ENCODE measurements at places on chromosomes 13 and 19.

DNA sequence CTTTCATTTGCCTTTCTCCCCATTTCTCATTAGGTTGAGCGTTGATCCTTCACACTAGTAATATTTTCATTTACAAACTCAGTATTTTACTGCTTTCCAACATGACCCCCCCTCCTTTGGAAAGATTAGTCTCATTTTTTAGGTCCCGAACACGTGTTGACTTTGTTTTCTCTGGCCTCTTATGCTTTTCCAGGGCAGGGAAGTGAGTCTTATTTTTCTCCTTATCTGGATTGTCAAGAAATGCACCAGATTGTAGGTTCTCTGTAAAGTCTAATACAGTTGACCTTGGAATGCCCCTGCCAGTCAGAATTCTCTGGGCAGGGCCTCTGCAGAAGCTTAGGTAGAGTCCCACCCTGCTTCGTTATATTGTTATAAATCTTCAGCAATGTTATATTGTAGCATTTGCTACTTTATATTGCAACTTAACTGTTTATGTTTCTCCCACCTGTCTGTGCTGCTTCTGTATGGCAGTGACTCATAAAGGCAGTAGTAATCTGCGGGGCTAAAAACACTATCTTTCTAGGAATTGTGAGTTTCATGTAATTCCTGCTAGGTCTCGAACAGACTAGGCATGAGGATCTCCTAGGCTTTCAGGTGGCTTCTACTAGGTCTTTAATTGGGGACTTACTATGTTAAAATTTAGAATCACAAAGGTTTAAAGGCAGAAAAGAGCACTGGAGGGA, 2.0 kb downstream of the TDRD3 start:
- no peak for DNase-seq

GRCh38 chr19:55097864-55098715, 19.3 kb downstream of the PPP1R12C start:
- no peak for DNase-seq

GRCh38 chr13:82370316-82370715, 1512.0 kb downstream of the SLITRK1 start:
- DNase-seq, result no peak

DNA sequence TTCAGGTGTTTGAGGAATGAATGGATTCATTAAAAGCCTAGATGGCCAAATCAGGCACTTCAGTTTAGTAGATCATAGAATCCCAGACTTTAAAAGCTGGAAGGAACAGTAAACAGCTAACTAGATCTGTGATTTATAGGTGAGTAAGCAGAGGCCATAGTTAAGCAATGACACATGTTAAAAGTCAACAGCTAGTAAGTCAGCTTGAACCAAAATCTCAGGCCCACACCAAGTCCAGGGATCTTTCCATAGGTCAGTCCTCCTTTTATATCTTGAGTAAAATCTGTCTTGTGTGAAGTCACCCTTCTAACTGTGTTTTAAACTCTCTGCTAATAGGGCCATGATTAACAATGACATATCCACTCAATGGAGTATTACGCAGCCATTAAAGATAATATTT, 275.5 kb upstream of the SOX21 start:
- no peak for DNase-seq

GRCh38 chr13:72505376-72505775, 222.1 kb downstream of the MZT1 start:
- DNase-seq, result no peak

DNA sequence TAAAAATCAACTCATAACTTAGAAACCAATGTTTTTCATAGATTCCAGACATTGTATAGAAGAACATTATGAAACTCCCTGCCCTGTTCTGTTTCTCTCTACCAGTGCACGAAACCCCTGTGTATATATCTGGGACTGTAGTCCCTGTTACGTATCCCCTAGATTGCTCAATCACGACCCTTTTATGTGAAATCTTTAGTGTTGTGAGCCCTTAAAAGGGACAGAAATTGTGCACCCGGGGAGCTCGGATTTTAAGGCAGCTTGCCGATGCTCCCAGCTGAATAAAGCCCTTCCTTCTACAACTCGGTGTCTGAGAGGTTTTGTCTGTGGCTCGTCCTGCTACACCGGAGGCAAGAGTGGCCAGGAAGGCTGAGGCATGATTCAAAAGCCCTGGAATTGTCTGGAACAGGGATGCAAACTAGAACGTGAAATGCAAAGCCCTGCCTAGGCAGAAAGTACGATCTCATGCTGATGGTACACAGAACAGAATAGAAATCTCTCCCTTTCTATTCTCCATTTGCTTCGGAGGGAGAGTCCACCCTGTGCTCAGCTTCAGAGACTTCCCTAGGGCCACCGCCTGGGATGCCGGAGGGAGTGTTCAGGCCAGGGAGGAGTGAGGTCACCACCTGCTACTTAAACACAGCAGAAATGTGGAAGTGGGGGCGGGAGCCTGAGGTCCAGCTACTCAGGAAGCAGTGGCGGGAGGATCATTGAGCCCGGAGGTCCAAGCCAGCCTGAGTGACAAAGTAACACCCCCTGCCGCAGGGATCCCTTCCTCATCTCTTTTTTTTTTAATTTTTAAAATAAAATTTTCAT, 758 bp upstream of the ZNF888 start:
- DNase-seq, result no peak

DNA sequence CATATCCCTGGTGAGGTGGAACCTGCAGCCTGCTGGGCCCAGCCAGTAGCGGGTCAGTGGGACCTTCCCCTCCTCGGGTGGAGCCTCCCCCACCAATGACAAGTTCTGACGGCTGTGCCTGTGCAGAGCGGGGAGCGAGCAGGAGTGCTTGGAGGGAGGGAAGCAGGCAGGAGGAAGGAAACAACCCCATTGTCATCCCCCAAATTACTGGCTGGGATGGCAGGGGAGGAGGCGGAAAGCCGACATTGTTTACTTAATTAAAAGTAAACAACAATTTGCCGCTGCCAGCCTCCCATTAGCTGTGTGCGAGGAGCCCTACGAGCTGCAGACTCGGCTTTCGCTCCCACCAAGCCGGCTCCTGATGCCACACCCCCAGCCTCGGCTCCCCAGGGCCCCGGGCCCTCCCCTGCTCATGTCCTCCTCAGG, 45.5 kb downstream of the LYL1 start:
- no peak for DNase-seq

- no peak for DNase-seq
Observed at GRCh38 chr19:54162884-54163283, 3.4 kb upstream of the LENG1 start.

DNA sequence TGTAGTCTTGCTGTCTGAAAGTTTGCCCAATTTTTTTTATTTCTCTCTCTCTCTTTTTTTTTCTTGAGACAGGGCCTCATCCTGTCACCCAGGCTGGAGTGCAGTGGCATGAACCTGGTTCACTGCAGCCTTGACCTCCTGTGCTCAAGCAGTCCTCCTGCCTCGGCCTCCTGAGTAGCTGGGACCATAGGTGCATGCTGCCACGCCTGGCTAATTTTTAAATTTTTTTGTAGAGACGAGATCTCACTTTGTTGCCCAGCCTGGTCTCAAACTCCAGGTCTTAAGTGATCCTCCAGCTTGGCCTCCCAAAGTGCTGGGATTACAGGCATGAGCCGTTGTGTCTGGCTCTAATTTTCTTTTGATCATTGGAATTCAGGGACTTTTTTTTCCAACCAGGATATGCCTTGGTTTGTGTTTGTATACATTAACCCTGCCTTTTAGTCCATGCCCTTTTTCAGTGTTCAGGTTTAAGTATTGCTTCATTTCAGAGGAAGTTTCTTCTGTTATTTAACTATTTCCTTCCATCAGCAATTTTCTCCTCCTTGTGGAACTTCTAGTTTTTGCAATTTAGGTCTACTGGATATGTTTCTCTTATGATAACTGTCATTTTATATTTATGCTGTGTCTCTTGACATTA, 201.4 kb downstream of the PCCA start:
- DNase-seq, result no peak

GRCh38 chr19:10639836-10640235, 14.3 kb upstream of the ILF3 start:
- DNase-seq, result no peak

GRCh38 chr13:66995203-66995611, 234.9 kb downstream of the PCDH9 start:
- no peak for DNase-seq

- no peak for DNase-seq
Observed at GRCh38 chr13:110340812-110341444, 33.8 kb downstream of the COL4A2 start.

- DNase-seq, result no peak
Observed at GRCh38 chr19:42023121-42023942, 29.3 kb upstream of the ATP1A3 start.

DNA sequence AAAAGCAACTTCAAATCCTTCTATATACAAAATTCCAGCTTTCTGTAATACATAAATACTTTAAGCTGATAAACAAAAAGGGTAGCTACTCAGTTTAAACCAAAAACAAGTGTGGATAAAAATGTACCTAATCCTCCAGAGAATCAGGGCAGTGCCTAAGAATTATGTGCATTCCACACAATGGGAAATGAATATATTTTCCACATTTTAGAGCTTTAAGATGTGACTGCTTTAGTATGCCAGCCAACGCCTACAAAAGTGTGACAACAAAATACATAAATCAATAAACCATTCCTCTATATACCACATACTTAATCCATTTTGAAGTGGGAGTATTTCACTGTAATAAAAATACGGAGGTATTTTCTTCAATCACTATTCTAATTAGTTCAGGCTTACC, 275.3 kb downstream of the DCT start:
- DNase-seq, result no peak

- DNase-seq, result no peak
Observed at GRCh38 chr13:31786011-31786410, 46.7 kb downstream of the RXFP2 start.

DNA sequence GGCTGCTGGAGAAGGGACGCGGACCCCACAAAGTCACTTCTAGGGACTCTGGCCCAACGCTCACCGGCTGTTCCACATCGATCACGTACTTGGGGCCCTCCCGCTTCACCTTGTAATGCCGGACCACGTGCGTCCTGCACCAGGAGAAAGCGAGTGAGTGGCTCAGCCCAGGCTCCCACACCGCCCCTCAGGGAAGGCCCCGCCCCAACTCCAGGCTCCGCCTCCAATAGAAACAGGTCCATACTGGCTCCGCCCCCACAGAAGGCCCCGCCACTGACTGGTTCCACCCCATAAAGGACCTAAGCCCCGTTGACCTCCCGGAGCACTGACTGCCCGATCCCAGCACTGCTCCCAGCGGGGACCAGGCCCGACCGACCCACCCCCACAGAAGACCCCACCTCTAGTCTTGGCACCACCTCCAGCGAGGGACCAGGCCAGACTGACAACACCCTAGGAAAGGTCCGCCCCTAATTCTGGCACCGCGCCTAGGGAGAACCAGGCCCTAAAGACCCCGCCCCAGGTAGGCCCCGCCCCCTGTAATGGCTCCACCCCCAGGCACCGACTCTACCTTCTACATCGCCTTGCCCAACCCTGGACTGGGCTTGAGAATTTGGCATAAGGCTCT, 11.3 kb downstream of the STAP2 start:
- DNase-seq, result peak; percentile 45

- DNase-seq, result no peak
Observed at GRCh38 chr19:49554701-49555181, 25.6 kb downstream of the NOSIP start.

DNA sequence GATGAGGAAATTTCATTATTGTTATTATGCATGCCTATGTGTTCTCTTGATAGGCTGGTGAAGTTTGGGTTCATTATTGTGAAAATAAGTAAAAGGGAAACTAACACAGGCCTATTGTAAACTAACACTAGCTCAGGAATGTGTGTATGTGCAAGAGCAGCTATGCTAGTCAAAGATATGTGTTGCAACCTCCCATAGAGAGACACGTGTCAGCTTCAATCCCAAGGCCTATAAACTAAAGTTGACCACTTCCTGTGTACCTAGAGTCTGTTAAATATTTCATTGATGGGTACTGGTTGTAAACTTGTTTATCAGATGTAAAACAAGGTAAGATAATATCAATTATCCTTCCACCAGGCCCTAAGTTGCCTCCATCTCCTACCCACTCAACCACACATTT, 44.7 kb upstream of the ZNF30 start:
- no peak for DNase-seq

DNA sequence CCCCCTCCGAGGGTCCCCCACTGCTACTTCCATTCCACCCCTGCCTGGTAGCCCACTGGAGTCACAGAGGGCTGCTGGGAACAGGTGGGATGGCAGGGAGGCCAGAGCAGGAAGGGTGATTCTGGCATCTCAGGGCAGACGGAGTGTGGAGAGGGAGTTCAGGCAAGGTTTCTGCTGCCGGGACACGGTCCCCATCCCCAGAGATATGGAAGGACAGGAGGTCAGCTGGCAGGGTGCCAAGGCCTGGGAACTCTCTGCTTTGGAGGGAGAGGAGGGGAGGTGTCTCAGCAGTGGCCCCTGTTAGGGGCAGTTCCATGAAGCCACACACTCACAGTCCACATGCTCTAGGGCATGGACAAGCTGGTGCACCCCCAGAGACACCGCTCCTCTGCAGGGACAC, 68.1 kb downstream of the CHST8 start:
- no peak for DNase-seq

DNA sequence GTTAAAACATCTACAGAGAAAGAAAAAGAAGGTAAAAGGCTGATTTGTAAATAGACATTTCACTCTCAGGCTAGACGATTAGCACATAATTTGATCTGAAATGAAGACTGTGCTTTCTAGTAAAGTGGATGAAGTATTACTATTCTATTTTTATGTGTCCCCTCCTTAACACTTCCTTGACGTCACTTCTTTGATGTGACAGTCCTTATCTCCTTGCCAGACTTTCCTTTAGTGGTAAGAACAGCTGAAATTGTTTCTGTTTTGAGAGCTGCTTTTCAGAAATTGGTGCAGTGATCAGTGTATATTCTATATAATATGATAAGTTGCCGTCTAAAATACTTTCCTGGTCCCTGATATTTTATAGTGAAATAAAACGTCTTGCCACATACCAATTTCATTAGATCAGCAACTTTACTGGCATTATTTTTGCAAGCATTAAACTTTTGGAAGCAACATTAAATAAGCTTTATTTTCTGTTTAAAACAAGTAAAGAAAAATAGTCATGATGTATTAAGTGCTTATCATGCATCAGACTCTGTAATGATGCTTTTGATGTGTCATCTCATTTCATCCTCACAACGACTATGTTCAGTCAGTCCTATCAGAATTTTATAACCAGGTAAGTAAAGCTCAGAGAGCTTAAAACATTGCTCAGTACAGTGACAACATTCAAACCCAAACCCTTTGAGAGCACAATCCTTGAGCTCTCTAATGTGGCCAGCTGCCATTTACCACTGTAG, 210.3 kb upstream of the PCDH9 start:
- no peak for DNase-seq

DNA sequence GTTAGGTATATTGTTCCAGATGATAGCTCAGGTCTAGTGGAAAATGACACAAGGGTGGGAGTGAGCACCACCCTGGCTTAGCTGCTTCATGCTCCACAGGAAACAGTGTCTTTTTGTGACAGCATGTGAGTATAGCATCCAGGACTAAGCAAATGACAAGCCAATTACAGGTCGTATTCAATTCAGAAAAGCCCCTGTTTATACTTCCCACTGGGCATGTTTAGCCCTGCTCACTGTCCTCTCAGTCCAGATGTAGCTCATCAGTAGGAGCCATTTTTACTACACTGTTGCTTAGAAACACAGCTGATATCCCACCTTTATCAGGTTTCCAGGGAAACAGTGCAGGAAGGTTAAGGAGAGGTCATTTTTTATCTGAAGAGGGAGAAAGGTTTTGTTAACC, 8.0 kb downstream of the ABHD13 start:
- no peak for DNase-seq

GRCh38 chr19:30762651-30763050, 390.5 kb downstream of the ZNF536 start:
- DNase-seq, result no peak

GRCh38 chr19:13212759-13213330, 62.6 kb downstream of the IER2 start:
- peak; percentile 56 for DNase-seq

Measured in memory B cell (primary cell).